Activated T-helper 1 cell treated with anti-CD3 and anti-CD28 coated beads, Interleukin-2, amount 50 U/mL, for 16 hours (primary cell): ENCODE measurements at places on chromosomes 4 and X.

GRCh38 chr4:79237851-79238250 is 88.0 kb downstream of the NAA11 start:
- DNase-seq = no peak

DNA sequence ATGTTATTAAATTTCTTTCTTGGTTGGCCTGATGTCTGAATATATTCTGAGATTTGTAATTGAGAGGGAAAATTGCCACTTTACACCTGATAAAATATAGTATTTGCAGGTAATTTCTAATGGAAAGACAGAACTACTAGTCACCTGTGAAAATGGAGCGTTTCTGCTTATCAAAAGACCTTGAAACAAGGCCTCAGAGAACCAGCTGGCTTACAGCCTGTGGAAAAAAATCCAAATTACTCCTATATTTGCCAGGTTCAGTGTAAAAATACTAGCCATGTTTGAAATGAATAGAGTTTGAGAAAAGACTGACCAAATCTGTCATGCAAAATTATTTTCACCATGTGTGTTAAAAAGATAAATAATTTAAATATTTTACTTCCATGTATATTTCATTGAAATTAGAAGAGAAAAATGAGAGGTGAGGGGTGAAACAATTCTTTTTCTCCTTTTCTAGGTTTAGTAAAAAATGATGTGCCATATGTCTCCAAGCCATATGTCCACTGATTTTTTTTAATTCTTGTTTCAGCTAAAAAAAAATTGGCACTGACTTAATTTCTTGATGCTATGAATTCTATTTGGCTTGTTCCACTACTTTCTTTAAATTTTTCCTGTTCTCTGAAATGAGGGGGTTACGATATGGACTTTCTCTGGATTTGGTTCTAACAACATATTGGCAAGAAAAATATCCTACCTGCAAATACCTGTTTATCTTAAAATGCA is 464.9 kb downstream of the GRXCR1 start:
- no peak for DNase-seq

GRCh38 chr4:41822325-41822724 is 73.8 kb upstream of the PHOX2B start:
- DNase-seq = no peak

DNA sequence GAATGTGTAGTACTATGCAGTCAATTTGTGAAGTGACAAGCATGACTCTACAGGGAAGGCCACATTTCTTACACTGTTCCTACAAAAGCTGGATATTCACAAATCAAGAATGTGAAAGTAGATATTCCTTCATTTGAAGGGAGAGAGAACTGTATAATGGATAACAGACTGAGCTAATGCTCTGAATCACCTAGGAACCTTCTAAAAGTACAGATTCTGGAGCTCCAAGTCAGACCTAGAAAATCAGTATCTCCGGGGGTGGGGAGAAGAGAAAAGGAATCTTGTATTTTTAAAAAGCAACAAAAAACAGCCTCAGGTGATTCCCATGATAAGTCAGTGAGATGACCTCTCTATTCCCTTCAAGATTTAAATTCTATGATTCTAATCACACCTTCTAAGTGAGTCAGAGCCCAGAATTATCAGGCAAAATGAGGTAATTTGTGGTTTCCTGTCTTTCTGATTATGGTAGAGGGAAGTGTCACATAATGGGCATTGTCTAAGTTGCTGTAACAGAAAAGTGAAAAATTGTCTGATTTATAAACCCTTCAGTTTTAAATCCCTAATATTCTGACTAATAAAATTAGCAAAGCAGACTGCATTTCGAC is 80.9 kb downstream of the IL21 start:
- DNase-seq = no peak

GRCh38 chrX:149248073-149248625 is 257.0 kb downstream of the IDS start:
- DNase-seq = no peak

- DNase-seq = no peak
Observed at GRCh38 chr4:78638337-78639172, 87.0 kb downstream of the ANXA3 start.

DNA sequence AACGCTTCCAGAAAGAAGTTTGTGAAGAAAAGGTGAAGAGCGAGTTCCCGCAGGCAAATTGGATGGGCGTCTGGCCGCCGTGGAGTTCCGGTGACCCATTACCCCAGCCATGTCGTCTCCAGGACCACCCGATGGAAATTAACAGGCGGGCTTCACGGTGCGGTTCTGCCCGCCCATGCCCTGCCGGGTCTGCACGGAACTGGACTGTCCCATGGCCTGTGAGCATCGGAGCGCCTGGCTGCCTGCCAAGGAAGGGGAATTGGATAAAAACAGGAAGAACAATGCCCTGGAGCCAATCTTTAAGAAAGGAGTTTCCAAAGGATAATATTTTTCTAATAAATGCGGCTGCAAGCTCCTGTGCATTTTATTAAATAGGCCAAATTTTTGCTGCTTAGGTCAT is 319.8 kb upstream of the SLC7A11 start:
- no peak for DNase-seq

DNA sequence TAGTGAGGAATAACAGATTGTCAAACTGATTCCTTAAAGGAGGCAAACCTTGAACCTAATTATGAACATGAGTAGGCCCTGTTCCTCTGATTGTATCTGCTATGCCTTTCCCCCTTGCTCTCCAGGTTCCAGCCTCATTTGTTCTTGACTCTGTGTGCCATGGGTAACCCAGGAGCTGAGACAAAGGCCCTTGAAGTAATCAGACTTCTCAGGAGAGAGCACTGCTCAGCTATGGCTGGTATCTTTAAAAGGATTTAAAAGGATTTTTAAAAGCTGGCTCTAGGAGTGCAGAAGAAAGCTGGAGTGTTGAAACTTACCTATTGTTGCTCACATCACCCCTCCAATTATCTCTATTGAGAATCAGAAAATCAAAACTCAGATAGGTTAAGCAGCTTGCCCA is 1565.5 kb upstream of the AGA start:
- no peak for DNase-seq

DNA sequence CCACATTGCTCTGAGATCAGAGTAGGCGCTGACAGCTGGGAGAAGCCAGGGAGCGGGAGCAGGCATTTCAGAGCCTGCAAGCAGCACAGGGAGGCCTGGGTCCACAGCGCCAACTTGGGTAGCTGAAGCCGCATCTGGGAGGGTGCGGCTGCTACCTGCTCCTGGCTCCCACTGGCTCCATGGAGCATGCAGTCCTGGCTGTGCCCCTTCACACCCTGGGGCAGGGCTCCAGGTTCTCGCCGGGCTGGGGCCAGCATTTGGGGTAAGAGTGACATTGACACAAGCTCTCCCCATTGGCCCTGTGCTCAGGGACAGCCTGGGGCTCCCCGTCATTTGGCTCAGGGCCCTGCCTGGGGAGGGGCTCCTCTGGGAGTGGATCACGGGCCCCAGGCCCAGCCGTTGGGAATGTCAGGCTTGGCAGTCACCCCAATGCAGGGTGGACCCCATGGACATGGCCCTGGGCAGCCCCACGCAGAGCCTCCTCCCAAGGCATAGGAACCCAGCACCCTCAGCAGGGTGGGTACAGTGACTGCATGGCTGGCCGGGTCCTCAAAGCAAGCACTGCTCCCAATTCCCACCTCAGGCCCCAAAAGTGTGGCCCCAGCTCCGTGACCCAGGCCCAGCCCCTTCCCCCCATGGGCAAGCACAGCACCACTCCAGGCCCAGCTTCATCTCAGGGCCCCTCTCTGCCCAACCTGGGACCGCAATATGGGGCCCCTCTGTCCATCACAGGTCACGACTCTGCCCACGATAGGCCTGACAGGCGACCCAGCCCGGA is 82.4 kb downstream of the PRDM5 start:
- no peak for DNase-seq

DNA sequence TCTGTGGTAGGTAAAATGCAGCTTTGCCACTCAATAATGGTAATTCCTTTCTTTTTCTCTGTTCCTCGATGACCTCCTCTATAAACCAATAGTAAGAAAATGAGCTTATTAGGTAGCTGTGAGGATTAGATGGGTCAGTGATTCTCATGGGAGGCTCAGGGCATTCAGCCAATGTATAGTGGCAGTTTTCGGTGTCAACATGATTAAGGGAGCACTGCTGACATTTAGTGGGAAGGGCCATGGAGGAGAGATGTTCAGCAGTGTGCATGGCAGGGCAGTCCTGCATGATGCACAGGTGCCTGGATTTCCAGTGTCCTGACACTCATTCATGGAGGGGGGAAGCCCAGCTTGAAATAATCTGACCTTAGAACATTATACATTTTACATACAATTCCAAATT is 232.8 kb downstream of the PDGFC start:
- no peak for DNase-seq

DNA sequence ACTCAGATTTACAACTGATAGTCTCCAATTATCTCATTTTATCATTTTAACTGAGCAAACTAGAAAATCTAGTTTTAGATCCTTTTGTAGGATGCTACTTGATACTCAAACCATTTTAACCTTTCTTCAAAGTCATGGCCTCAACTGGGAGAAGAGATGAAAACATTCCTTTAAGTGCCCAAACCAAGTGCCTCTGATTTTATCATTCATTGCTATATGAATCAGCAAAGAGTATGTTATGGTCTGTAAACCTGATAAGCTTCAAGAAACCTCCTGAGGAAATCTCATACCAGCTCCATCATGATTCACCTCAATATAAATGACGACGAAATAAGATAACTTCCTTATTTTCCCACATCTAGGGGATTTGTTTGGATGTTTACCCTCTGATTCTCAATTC is 119.9 kb downstream of the FAM13A start:
- no peak for DNase-seq

- DNase-seq = no peak
Observed at GRCh38 chr4:25513814-25514213, 136.8 kb downstream of the ANAPC4 start.

- no peak for DNase-seq
Observed at GRCh38 chr4:128536746-128537145, 249.1 kb upstream of the PGRMC2 start.

DNA sequence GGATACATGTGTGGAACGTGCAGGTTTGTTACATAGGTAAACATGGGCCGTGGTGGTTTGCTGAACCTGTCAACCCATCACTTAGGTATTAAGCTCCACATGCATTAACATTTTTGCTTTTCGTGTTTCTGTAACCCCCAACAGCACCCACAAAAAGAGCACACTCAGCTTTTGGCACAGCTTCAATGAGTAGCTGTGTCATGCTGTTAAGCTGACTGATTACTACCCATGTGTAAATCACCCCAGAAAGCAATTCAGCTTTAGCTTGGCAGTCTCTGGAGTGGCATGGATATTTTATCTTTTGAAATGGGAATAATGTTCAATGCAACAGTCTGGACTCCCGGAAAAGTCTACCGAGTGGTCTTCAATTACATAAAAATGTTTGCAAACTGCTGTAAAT is 734.3 kb downstream of the STIM2 start:
- no peak for DNase-seq

- no peak for DNase-seq
Observed at GRCh38 chr4:10008609-10009005, 12.7 kb downstream of the SLC2A9 start.

GRCh38 chrX:97159916-97160800 is 276.4 kb downstream of the RPA4 start:
- no peak for DNase-seq

- DNase-seq = no peak
Observed at GRCh38 chr4:39900966-39901365, 76.7 kb downstream of the PDS5A start.

GRCh38 chr4:32485956-32486355 is 1765.8 kb downstream of the PCDH7 start:
- DNase-seq = no peak

GRCh38 chr4:8691151-8691775 is 98.7 kb downstream of the CPZ start:
- DNase-seq = no peak

DNA sequence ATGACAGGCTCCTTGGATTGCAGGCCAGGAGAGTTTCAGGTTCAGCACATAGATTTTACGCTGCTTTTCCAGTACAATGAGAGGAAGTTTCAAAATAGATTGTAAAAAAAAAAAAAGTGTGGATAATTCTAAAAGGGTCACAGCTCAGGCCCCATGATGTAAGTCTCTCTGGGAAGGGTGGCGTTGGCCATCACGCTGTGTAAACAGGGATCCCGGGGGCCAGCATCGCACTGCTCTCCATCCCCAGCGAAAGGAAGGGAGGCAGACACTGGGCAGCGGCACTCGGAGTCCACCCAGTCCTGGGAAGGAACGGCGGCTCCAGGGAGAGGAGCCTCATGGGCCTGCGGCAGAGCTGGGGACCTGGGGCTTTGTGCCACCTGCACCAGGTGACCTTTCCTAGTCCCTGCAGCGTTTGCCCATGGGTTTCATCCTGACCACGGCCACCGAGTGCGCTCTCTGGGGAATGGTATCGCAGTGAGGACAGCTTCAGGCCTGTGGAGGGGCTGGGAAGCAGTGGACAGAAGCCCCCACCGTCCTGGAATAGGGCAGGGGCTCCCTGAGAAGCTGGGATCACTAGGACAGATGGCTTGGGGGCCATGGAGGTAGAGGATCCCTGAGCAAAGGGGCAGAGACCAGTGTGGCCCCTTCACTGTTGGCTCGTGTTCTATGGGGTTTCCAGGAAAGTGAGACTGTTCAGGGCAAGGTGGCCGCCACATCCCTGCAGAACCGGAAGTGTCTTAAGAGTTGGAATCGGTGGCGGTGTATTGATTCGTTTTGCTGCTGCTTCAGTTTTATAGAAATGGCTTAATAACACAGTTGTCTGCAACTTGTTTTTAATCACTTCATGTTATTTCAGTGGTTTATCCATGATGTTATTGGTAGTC is 38.9 kb downstream of the RGS12 start:
- DNase-seq = no peak

DNA sequence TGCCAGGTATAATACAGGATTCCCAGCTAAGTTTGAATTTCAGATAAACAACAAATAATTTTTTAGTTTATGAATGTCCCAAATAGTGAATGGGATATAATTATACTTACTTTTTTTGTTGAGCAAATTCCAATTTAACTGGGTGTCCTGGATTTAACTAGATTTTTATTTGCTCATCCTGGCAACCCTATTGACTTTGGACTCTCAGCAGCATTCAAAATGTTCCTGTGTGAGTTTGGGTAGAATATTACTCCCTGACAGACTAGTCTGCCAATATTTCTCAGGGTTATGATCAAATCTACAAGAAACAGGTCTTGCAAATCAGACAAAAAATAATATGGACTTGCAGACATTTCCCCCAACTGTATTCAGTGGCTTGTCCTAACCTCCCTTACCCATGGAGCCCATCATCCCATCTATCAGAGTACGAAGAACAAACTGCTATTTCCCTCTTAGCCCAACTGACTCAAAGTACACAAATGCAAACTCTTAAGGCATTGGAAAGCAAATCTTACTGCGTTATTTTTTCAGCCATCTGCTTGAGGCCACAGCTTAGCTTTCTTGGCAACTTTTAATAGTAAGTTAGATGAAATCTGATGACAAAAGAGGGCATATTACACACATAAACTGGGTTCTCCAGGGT is 20.7 kb downstream of the SETD7 start:
- no peak for DNase-seq

- no peak for DNase-seq
Observed at GRCh38 chrX:68511255-68511654, 12.4 kb downstream of the YIPF6 start.
